Omental fat pad (tissue), 4 donors: ENCODE measurements at places on chromosomes 1 and 21. TPM values are rescaled to one million over a fixed set of nuclear protein-coding genes. Genes with fewer than 3 reads are reported as not detected.

HAO2 gene
- not detected for total RNA-seq

FTCD gene
- not detected for total RNA-seq

EPHA10 gene
- not detected for total RNA-seq

B3GALT2 gene
- total RNA-seq, result 1.1 TPM

PIK3C2B gene
- 32.5 TPM for total RNA-seq

ADCY10 gene
- total RNA-seq, result 1.0 TPM

VCAM1 gene
- total RNA-seq, result 54.2 TPM

REN gene
- 1.4 TPM for total RNA-seq

TGFB2 gene
- 3.1 TPM for total RNA-seq

LINGO4 gene
- 0.19 TPM for total RNA-seq

ADAMTS5 gene
- 91.4 TPM for total RNA-seq

LCE1C gene
- total RNA-seq, result not detected

- DNase-seq, result no peak
Measured at GRCh38 chr1:153337980-153338853, 10.4 kb downstream of the PGLYRP4 start.

DNA sequence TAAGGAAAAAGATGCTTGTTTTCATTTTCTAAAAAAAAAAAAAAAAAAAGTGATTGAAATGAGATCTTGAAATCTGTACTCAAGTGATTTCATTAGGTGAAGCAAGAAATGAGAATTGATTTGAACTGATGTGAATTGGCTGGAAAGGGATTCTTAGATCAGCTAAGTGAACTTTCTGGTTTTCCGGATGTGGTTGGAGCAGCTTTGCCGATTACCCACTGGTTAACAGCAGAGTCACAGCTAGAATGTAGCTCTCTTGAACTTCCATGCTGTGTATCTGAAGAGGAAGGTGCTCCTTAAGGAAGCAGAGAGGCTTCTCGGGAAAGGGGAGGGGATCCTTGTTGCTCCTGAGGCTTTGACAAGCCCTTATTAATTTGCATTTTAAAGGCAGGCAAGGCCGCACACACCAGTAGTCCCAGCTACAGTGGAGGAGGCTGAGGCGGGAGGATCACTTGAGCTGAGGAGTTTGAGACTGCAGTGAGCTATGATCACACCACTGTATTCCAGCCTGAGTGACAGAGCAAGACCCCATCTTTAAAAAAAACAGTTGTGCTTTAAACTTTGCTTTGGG lies 28.7 kb upstream of the PWP2 start:
- no peak for DNase-seq

DNA sequence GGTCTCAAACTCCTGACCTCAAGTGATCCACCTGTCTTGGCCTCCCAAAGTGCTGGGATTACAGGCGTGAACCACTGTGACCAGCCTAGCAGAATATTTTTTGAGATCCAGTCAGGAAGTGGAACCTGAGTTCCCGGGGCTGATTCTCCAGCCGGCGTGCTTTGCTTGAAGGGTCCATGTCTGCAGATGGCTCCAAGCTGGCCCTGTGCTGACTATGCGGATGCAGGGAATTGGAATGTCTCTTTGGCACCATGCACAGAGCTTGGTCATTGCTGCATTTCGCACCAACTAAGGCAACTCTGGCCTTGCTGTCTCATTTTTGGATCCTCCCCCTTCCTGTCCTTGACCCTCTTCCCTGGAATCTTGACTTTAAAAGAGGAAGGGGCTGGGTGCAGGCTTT lies 28.1 kb downstream of the ARHGEF10L start:
- no peak for DNase-seq

DNA sequence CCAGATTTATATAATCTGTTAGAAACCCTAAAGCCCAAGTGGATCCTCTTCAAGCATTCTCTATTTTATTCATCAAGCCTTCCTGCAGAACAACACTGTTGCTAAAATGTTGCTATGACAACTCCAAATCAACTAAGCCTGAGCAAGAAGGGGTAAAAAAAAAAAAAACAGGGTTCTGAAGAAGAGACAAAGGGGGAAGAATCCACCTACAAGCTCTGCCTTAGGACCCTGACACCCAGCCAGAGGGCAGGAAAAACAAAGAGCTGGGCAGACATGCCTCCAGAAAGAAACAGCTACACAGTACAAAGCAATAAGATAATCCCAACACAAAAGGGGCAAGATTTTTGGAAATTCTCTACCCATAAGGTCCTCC lies 1.3 kb downstream of the USF1 start:
- no peak for DNase-seq

DNA sequence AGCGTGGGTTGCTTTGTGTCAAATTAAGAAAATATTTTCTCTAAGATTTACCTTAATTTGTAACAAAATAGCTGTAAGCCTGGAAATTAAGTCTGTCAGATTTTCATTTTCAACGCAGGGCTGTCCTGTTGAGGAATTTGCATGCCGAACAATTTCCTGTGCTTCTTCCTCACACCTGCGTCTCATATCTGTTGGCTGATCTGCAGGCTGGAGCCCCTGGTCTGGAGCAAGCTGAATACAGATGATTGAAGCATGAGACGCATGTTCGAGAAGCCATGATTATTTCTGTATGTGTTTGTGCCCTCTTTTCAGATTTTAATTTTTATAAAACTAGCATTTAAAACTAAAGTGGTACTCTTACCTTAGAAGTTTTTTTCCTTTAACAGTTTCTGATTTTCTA lies 9.8 kb downstream of the MIXL1 start:
- no peak for DNase-seq

DNA sequence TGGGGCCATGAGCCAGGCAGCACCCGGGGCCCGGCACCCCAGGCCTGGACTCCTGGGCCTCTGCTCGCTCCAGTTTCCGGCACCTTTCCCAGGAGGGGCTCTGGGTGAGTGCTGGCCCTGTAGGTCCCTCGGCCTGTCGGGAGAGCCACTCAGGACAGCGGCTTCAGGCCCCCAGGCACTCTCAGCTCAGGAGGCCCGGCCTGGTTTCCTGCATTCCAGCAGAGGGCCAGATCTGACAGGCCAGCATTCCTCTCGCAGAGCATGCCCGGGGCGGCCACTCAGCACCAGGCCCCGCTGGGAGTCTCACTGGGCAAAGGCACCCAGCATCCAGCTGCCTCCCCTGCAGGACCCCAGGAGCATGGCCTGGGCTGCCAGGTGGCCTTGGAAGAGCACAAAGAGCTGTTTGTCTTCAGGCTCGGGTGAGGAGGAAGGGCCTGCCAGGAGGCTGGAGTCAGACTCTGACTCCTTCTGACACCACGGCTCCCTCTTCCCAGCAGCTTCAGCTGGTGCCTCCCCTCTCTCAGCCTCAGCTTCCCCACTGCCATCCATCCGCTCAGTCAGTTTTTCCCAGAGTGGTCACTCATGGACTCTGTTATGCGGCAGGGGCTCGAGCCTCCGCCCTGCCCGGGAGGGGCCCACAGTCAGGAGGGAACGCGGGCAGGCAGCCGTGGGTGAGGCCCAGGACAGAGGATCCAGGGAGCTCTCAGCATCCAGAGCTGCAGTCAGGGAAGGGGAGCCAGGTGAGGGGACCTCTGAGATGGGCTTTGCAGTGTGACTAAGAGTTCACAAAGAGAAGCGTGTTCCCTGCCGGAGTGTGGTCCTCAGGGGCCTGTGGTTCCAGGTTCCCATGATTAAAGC lies 51.7 kb downstream of the WNT9A start:
- DNase-seq, result peak; percentile 6

DNA sequence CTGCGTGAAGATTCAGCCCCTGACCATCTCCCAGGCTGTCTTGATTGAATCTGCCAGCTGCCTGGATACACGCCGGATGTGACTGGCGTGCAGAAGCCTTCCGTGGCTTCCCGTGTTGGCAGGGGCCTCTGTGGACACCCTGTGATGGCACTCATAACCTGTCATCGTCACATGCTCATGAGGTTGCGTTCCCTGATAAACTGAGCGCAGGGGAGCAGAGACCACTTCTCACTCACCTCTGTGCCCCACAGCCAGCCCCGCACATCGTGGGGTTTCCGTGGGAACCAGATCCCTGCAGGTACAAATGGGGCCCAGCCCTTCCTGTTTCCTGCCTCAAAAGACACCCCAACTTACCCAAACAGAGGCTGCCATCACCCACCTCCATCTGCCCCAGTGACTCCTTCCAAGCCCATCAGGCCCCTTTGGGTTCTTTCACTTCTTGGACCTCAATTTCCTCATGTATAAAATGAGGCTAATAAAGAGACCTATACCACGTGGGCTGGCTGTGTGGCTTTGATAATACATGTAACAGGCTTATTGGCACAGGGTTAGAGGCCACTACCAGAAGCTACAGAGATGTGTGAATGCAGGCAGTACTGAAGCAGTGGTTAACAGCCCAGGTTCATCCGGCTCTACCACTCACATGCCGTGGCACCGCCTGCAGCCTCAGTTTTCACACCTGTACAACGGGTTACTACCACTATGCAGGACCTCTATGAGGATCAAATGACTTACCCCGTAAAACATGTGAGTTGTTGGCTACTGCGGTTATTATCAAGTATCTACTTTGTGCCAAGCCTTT lies 23.6 kb downstream of the HTR6 start:
- no peak for DNase-seq

DNA sequence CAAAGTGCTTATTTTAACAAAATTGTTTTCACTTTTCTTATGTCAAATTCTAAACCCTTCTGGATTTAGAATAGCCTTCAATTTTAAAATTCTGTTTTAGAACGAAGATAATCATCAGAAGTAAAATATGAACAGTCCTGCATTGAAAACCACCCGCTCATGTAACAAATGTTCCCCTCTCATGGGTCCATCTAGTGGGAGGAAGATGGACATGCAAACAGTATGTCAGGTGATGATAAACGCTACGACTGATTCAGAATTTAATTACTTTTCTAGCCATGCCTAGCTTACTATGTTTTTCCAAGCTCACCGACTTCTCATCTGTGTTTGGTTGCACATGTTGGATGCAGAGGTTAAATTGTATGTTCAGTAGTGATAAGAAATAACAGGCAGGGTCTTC lies 23.5 kb downstream of the SOD1 start:
- DNase-seq, result no peak

GRCh38 chr1:162165528-162165927 lies 96.0 kb downstream of the NOS1AP start:
- no peak for DNase-seq

DNA sequence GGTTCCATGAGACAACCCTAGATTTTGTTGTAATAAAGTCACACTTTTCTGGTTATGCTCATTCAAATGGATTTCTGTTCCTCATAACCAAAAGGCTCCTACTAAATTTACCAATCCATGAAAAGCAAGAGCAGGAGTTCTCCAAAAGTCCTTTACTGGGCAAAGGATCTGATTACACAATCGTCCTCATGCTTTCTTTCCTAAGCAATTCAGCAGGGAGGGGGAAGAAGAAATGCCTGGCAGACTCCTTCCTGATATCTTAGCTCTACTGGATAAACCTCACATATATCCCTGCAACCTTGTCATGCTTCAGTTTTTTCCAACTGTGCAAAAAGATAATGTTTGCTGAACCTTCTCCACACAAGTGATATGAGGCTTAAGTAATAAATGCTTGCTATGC lies 67.6 kb upstream of the GUCA2B start:
- DNase-seq, result no peak

- no peak for DNase-seq
Measured at GRCh38 chr21:41283211-41283818, 33.3 kb upstream of the FAM3B start.

- DNase-seq, result no peak
Measured at GRCh38 chr1:153261281-153262069, 2.0 kb downstream of the LORICRIN start.

GRCh38 chr21:32413015-32413504 lies 554 bp downstream of the EVA1C start:
- DNase-seq, result no peak

GRCh38 chr1:154141240-154141639 lies 13.6 kb downstream of the NUP210L start:
- DNase-seq, result no peak

DNA sequence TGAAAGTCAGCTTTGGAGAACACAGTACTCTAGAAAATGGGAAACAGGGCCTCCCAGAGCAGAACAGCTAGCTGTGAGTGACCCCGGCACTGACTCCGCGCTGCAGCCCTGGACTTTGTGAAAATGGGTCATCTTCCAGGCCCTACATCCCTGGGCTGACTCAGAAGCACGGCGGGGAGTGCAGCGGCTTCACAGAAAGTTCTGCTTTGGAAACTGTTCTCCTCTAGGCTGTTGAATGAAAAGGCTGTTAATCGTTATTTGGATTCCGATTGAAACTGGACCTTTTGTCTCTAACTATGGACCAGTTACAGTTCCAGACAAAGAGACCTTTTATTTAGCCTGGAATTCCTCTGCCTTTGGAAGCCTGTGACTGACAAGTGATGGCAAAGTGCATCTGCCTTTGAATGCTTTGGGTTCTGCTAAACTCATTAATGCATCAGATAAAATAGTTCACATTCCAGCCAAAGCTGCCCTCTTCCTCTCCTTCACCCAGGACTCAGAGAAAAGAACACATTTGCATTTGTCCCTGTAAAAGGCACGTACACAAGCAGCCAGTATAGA lies 144.9 kb upstream of the HOOK1 start:
- DNase-seq, result no peak

GRCh38 chr1:47596328-47596727 lies 158.5 kb downstream of the FOXD2 start:
- DNase-seq, result no peak

DNA sequence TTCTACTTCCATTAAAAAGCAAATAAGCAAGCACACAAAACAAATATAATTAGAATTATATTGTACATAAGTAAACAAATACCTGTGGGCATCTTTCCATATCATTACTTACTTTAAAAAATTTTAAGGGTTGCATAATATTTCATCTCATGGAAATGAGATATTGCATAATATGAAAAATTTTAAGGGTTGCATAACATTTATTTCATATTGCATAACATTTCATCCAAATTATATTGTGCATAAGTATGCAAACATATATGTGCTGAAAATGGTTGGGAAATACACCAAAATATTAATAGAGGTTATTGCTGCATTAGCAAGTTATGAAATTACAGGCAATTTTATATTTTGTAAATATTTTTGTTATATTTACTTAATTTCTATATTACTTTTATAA lies 213.7 kb downstream of the KCNH1 start:
- no peak for DNase-seq
